ENCODE measurements at places on chromosomes 4 and X. TPM values are rescaled to one million over a fixed set of nuclear protein-coding genes. Genes with fewer than 3 reads are reported as not detected.

Gene GSX2
- not detected for total RNA-seq

Gene KCTD8
- total RNA-seq = not detected

Gene AFM
- 4.1 TPM for total RNA-seq

DNA sequence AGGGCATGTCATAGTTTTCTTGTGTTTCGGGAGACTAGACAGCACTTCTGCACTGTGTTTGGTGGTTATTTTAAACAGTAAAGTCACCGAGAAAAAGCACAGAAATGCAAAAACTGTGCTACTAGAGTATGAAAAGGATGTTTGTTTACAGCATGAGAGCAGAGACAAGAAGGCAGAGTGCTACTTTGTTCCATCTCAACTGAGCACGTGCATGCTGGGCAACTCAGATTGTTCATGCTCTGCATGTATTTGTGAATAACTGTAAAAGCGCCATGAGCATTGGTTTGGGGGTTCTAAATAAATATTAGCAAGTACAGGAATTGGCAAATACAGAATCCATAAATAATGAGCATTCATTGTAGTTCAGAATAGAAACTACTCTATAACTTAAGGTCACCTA lies 7.4 kb downstream of the EVC start:
- DNase-seq = no peak

GRCh38 chrX:129773649-129774458 lies 5.9 kb upstream of the SASH3 start:
- DNase-seq = peak; percentile 48

- DNase-seq = no peak
Measured at GRCh38 chr4:132662456-132662855, 486.6 kb upstream of the PCDH10 start.

- DNase-seq = no peak
Measured at GRCh38 chr4:953574-953915, 19.8 kb downstream of the DGKQ start.

DNA sequence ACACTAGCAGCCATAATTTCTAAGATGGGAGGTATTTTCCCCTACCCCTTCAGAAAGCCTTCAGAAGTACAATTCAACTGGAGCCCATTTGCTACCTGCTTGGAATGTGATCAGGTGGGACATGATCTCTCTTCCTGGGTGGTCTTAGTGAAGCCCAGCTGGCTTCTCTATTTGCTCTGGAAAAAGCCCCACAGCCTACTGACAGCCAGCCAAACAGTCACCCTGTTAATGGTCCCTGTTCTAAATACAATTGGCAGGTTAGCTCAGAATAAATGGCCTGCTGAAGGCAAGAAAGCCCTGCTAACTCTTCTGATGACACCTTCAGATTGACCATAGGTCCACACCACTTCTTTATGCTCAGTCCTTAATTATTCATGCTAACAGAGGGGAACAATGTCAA lies 39.9 kb downstream of the HS6ST2 start:
- no peak for DNase-seq

DNA sequence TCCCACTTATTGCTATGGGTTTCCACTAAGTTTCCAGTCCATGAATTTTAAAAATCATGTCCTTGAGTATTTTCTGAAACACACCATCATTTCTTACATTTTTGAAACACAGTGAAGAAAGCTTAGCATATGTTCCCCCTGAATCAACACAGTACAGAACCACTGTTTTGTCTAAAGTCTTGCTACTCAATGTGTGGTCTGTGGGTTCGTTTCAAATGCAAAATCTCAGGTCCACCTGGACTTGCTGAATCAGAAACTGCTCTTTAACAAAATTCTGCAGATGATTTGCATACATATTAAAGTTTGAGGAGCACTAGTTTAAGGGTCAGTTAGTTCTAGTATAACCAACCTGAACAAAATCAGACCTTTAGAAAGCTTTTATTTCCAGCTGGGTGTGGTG lies 60.4 kb downstream of the SUPT20HL2 start:
- DNase-seq = no peak

DNA sequence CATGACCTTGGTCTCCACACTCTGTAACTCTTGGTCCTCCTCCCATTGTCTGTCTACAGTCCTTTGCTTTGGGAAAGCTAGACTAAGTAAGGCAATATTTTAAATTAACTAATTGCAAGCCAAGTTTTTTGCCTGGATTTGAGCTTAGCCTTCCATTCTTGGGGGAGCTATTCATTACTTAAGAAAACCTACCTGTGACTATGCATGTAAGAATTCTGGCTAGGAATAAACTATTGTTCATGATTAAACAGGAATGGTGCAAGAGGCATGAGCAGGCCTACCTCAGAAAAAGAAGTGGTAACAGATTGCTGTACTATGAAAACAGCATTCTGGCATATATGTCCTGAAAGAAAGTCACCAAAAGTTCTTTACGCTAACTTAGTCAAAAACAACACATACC lies 309.4 kb downstream of the MAPK10 start:
- no peak for DNase-seq

DNA sequence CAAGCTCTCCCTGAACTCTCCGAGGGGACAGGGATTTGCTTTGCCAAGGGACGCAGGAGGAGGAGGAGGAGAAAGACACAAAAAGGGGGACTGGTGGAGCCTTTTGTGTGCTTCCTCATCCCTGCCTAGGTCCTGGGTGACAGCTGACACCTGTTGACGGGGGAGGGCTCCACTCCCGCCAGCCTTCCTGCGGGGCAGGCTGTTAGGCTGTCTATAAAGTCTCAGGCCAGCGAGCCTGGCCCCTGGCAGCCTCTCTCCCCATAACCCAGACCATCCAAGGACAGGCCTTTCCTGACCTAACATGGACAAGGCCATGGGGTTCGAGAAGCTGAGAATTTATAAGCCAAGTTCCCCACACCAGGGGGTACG lies 832 bp upstream of the EVC2 start:
- no peak for DNase-seq

Data from Caco-2 (cell line).